Progenitor cell of endocrine pancreas (in vitro differentiated cells): ENCODE measurements at places on chromosomes 2 and 18.

DNA sequence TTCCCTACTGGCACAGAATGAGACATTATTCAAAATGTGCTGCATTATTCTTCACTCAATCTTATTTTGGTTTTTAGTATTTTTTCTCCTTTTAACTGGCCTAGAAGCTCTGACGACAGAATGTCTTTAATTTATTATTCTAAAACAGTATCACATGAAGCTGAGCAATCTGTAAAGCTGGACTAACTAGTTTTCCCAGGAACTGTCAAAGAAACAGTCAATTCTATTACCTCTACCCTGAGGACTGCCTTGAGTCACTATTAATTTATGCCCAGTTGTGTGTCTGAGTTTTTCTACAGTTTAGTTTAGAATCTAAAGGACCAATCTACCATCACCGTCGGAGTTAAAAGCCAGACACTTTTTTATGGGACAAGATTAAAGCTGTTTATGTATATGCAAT is 31.6 kb downstream of the MBD2 start:
- no peak overlapping the region for H3K4me3 ChIP-seq
- no peaks in the 10 kb centered on the region for H3K27me3 ChIP-seq
- DNase-seq, result no peak
- no peak overlapping the region for H3K27ac ChIP-seq
- H3K36me3 ChIP-seq, result no peaks in the 10 kb centered on the region
- H3K4me1 ChIP-seq, result peaks cover 24% of the 10 kb centered on the region

DNA sequence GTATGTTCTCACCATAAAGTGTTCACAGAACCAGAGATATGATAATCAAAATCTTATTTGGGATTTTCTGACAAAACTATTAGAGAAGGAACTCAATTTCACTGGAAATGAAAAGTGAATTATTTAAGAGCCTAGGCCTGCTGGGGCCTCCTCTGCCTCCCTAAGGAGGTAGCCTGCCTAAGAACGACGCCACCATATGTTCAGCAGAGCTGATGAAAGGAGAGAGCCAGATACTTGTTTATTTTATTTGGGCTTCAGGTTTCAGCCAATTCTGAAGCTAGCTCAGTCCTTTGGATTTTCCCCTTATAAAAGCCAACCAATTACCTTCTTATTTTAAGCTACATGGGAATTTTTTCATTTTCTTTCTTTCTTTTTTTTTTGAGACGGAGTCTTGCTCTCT is 433.1 kb upstream of the MAP2 start:
- no peak overlapping the region for H3K27ac ChIP-seq
- no peak overlapping the region for H3K4me3 ChIP-seq
- H3K27me3 ChIP-seq, result no peaks in the 10 kb centered on the region
- peaks cover 5% of the 10 kb centered on the region for H3K36me3 ChIP-seq

DNA sequence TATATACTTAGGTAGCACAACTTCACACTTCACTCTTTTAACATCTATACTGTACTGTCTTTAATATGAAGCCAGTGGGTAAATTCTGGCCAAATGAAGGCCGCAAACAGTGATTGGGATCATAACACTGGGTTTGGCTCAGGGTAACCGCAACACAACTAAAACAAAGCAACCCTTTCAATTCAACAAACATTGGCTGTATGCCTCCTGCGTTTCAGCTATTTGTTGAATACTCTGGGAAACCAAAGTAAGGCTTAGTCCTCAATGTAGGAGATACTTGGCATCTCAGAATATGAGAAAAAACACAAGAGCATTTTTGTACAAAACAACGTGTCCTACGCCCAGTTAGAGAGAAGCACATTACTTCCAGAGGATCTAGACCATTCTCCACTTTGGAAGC is 693.3 kb upstream of the KLHL29 start:
- no peak overlapping the region for H3K27ac ChIP-seq
- no peaks in the 10 kb centered on the region for H3K36me3 ChIP-seq
- H3K27me3 ChIP-seq, result no peaks in the 10 kb centered on the region
- H3K4me3 ChIP-seq, result no peak overlapping the region
- no peak for DNase-seq

DNA sequence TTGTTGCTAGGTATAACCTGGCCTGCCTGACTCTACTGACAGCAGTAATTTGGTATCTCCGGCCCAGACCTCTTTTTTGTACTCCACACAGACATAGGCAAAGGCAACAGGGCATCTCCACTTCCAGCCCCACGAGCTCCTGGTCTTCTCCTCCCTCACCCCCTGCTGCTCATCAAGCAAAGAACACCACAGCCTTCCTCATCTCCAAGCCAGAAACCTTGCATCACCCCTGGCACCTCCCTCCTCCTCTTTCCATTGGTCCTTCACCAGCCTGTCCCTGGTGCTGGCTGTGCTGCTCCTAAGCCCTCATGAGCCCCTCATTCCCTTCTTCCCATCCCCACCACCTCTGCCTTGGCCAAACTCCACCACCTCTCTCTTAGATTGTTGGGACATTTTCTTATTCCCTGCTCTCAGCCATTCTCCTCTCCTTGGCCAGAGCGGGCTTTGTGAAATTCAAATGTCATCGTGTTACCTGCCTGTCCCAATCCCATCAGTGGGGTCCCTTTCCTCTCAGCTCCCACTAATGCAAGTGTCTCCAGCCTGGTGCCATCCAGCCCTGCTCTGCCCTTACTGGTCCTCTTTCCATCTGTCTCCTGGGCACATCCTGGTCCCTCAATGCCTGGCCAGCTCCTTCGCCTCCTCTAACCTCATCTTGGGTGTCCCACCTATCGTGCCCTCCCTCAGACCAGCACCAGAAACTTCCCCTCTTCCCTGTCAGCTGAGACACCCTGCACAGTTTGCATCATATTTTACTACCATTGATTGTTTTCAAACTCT is 77.4 kb downstream of the INHBB start:
- DNase-seq, result no peak
- H3K36me3 ChIP-seq, result no peaks in the 10 kb centered on the region
- H3K27me3 ChIP-seq, result peaks cover 69% of the 10 kb centered on the region
- no peak overlapping the region for H3K27ac ChIP-seq

GRCh38 chr2:79181617-79182016 is 22.1 kb upstream of the REG3A start:
- peaks cover 5% of the 10 kb centered on the region for H3K27me3 ChIP-seq
- no peak for DNase-seq
- H3K4me1 ChIP-seq, result peaks cover 25% of the 10 kb centered on the region
- H3K36me3 ChIP-seq, result peaks cover 13% of the 10 kb centered on the region
- H3K27ac ChIP-seq, result no peak overlapping the region

- H3K36me3 ChIP-seq, result no peaks in the 10 kb centered on the region
- H3K27me3 ChIP-seq, result no peaks in the 10 kb centered on the region
- H3K4me3 ChIP-seq, result no peak overlapping the region
Observed at GRCh38 chr18:59952283-59953007, 52.6 kb downstream of the PMAIP1 start.
